ENCODE measurements at places on chromosomes 12 and 14.

DNA sequence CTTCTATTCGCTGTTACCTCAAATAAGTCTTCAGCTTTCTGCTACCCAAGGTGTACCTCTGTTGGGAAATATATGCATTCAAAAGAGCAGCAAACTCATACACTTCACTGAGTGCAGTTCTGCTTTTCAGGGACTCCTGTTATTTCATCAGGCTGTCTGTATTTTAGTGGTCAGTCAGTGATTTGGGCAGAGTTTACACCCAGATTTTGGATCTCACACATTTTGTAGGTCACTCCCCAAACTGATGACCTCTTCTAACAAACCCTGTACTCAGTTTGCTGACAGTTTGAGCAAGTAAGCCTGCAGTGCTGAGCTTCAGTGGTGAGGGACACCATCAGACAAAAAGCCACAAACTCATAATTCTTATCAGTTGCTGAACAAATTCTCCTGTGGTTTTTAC, 8.2 kb upstream of the WASHC4 start:
- no peak for DNase-seq

DNA sequence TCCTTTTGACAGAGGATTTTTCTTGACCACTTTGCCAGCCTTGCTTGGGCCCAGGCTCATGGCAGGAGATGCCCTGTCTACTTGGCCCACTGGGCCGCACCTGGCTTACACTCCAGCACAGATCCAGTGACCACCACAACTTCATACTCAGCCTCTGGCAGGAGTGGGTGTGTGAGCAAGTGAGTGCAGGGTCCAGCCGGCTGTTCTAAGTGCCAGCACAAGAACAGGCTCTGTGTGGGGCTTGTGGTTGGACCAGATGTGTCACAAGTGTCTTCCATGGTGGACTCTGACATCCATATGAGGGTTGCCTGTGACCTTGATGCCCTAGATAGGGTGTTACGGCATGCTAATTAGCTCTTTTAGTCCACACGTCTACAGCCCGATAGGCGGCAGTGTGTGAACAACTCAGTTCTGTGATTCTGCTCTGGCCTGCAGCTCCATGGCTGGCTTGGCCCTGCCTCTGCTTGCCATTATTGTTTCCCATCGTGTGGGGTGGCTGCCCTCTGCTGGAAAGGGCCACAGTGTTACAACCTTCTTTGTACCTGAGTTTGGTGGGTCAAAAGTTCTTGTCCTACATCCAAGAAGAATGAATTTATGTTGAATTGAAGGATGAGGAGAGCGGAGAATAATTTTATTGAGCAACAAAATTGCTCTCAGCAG, 1089.1 kb downstream of the SLC6A15 start:
- DNase-seq: peak; percentile 37

DNA sequence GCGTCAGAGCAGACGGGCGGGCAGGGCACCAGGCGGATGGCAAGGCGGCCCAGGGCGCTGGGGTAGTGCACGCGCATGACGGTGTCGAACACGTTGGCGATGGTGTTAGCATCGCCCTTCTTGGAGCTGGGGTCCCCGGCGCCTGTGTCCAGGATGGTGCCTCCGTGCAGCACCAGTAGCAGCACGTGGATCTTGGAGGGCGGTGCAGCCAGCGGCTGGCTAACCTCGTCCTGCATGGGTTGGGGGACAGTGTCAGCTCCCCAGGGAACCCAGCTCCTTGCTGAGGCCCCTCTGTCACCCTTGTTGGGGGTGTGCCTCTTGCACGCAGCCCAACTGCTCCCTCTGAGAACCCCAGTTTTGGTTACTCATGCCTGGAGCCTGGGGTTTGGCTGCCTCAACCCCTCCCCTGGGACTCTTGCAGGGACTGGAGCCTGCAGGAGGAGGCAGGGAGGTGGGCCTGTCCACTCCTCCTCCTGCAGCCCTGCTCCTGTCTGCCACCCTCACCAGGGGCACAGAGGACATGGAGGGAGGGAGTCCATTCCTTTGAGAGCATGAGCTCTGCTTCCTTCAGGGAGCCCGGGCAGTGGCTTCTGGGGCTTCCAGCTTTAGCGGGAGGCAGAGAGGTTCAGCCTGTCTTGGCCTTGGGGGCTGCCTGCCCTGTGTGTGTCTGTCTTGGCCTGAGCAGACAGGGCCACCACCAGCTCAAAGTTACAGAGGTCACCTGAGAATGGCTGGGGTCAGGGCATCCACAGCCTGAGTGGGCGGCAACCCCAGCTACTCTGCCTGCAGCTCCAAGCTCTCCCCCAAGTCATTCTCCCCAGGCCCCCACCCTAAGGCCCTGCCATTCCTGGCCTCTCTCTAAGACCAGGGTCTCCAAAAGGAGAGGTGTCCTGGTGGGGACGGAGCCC, 17.1 kb downstream of the ARL6IP4 start:
- no peak for DNase-seq

DNA sequence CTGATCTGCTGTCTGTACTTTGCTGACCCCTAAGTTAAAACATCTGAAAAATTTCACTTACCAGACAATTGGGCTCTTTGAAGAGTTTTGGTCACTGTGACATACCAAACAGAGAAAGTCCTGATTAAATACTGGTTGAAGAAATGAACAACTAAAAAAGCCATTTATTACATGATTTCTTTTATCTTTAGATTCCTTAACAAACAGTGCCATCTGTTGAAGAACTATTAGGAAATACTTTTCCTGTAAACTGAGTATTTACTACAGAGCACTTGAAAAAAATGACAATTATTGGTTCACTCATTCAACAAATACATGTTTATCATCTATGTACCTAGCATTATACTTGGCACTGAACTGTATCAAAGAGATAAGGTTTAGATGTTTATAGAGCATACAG, 6.5 kb upstream of the WASHC4 start:
- DNase-seq: no peak

- DNase-seq: no peak
Observed at GRCh38 chr14:104937161-104937560, 12.5 kb downstream of the PLD4 start.

- DNase-seq: no peak
Observed at GRCh38 chr14:47189911-47190484, 485.4 kb downstream of the MDGA2 start.

DNA sequence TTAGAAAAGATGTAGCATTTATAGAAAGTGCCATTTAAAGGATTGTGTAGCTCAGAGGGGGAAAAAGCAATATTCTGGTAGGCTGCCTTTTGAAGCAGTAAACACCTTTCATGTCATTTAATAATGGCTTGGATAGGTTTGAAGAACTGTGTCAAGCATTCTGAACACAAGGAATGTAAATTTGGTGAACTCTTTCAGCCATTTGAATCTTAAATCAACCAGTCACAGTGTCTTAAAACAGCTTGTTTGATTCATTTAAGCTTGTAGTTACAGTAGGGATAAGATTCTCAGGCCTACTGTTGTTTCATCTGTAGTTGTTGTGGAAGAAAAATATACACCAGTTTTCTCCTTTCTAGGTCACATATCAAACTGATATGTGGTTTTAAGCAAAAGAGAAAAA, 299.4 kb upstream of the NOVA1 start:
- DNase-seq: no peak

DNA sequence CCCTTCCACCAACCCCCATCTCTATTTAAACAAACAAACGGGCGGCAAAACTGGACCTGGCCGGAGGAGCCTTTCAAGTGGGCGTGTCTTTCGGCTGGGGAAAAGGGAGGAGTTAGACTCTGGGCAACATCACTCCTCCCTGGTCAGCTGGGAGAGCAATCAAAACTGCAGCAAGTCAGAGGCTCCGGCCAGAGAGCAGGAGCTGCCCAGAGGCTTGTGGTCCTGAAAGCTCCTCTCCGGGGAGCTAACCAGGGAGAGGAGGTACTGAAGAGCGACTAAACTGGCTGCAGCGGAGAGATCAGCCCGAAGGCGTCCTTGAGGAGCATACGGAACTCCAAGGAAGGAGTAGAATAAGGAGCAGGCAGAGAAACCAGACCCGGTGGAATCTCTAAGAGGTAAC, at the start of gene NEUROD4:
Gene NEUROD4, plus strand, starts transcription at position 191 of the 400 bp plus-strand sequence. CDS start 6,466 bp downstream, outside the sequence.
- peak; percentile 35 for DNase-seq

GRCh38 chr12:54522243-54522642, 24.7 kb downstream of the NCKAP1L start:
- no peak for DNase-seq

- no peak for DNase-seq
Observed at GRCh38 chr12:128337431-128338170, 70.6 kb downstream of the TMEM132C start.

DNA sequence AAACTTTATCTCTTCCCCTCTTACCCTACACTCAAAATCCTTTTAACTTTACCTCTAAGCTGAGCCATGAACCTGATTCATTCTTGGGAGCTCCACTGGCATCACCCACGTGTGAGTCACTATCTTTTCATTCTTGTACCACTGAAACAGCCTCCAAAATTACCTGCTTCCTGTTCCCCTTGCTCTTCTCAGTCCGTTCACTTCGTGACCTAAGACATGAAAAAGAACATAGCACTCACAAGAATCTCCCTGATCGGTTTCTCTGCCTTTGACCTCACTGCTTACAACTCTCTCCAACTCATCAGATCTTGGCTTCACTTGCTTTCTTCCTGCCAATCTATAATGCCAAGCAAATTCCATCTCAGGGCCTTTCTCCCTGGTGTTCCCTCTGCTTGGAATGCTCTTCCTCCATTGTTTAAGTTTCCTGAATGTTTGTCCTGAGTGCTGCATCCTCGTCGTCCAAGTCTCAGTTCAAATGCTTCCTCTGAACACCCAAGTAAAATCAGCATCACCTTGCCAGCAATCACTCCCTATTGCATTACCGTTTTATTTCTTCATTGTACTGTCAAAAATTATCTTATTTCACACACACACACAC, 9.2 kb downstream of the GLIPR1 start:
- DNase-seq: no peak

DNA sequence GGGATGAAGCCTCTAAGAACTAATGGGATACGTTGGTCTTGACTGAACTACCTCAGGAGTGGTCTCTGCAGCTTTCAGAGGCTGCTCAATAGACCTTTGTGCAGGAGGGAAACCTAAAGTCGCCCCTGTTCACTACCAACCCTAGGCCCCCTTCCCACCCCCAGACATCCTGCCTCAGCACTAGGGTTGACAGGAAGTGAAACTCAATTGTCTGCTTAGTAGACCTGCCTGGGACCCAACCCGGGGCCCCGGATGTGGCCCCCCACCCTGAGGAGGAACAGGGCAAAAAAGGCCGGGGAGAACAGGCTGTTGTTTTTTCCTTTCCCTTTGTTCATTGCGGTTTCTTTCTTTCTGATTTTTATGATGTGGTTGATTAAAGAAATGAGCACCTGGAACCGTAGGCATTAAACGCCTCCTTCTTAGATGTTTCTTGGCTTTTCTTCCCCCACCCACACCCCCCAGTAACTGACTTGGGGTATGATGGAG, 1.6 kb upstream of the DGKA start:
- peak; percentile 14 for DNase-seq

- DNase-seq: peak; percentile 35
Observed at GRCh38 chr12:12717586-12718380, 615 bp downstream of the CDKN1B start.

- no peak for DNase-seq
Observed at GRCh38 chr12:57044468-57044867, 5.5 kb downstream of the MYO1A start.

- no peak for DNase-seq
Observed at GRCh38 chr12:810116-810515, 57.7 kb downstream of the WNK1 start.

DNA sequence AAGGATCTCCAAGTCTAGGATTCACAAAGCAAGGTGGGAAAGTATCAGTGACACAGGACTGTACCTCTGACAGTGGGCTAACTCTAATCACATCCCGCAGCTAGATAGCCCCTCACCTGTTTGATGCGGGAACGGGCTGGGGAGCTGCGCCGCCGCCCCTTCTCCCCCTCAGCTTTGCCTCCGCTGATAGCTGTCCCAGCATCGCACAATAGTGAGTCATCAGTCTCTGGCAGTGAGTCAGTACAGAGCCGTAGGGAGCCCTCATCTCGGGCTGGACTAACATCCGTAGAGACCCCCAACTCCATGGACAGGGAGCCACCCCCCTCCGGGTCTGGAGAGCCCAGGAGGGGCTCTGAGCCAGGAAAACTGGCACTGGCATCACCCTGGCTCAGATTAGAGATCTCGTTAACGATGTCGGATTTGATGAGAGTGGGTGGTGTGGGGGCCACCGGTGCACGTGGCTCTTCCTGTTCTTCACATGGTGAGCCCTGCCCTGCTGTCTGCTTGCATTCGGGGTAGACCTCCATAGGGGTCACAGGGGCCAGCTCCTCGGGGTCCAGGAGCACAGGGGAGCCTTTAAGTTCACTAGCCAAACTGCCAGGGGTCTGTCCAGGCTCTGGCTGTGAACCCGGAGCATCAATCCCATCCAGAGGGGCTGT, 10.9 kb downstream of the KMT2D start:
- DNase-seq: peak; percentile 41
